ENCODE measurements at places on chromosomes 12 and 14. TPM values are rescaled to one million over a fixed set of nuclear protein-coding genes. Genes with fewer than 3 reads are reported as not detected.

LHX5 gene
- not detected for total RNA-seq

POTEM gene
- 0.68 TPM for total RNA-seq

IL22 gene
- not detected for total RNA-seq

SYCP3 gene
- 0.20 TPM for total RNA-seq

DAO gene
- not detected for total RNA-seq

CNTN1 gene
- not detected for total RNA-seq

ZBTB42 gene
- 0.88 TPM for total RNA-seq

IL31 gene
- total RNA-seq, result not detected

SLC5A8 gene
- not detected for total RNA-seq

P2RX2 gene
- total RNA-seq, result not detected

CLEC4D gene
- total RNA-seq, result not detected

ETFBKMT gene
- total RNA-seq, result 1.4 TPM

OR6C2 gene
- not detected for total RNA-seq

ABCC9 gene
- under 0.01 TPM for total RNA-seq

SRRM4 gene
- not detected for total RNA-seq

REP15 gene
- 1.4 TPM for total RNA-seq

SPTB gene
- total RNA-seq, result 1.2 TPM

CLEC2D gene
- total RNA-seq, result 2.8 TPM

TMEM132D gene
- total RNA-seq, result 0.98 TPM

HIP1R gene
- 4.2 TPM for total RNA-seq

LTBP2 gene
- 26.0 TPM for total RNA-seq

PRH2 gene
- total RNA-seq, result not detected

DDX24 gene
- total RNA-seq, result 115 TPM

CD163L1 gene
- total RNA-seq, result 15.9 TPM

MUCL1 gene
- not detected for total RNA-seq

DLK1 gene
- total RNA-seq, result not detected

TEAD4 gene
- 11.3 TPM for total RNA-seq

MMP14 gene
- total RNA-seq, result 718 TPM

C1S gene
- 15.3 TPM for total RNA-seq

SLC17A8 gene
- not detected for total RNA-seq

ITGA7 gene
- total RNA-seq, result 11.4 TPM

CFAP73 gene
- not detected for total RNA-seq

ENDOU gene
- not detected for total RNA-seq

RTL1 gene
- not detected for total RNA-seq

DUSP16 gene
- 7.9 TPM for total RNA-seq

CIROP gene
- not detected for total RNA-seq

EXD2 gene
- total RNA-seq, result 12.2 TPM

FAM181A gene
- not detected for total RNA-seq

MFAP5 gene
- total RNA-seq, result not detected

RASAL1 gene
- total RNA-seq, result not detected

NRXN3 gene
- total RNA-seq, result 0.24 TPM

DPF3 gene
- 6.5 TPM for total RNA-seq

Measured in RPMI7951 (cell line).